Caudate nucleus (tissue), 63 donors: ENCODE measurements at places on chromosomes 5 and 9.

DNA sequence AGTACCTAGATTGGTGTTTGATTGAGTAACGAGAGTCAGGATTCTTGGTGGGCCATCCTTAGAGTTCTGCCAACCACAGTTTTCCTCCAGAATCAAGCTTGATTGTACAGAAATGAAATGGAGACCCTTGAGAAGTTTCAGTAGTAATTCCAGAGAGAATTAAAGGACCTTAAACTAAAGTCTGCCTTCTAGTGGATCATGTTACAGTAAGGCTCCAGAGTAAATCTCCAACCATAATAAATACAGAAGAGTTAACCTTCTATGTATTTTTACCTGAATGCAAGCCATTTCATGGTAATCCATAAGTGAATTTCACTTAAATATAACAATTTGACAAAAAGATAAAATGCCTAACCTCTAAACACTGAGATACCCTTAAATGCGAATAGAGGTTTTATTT is 53.0 kb upstream of the CNTLN start:
- DNase-seq, result no peak

DNA sequence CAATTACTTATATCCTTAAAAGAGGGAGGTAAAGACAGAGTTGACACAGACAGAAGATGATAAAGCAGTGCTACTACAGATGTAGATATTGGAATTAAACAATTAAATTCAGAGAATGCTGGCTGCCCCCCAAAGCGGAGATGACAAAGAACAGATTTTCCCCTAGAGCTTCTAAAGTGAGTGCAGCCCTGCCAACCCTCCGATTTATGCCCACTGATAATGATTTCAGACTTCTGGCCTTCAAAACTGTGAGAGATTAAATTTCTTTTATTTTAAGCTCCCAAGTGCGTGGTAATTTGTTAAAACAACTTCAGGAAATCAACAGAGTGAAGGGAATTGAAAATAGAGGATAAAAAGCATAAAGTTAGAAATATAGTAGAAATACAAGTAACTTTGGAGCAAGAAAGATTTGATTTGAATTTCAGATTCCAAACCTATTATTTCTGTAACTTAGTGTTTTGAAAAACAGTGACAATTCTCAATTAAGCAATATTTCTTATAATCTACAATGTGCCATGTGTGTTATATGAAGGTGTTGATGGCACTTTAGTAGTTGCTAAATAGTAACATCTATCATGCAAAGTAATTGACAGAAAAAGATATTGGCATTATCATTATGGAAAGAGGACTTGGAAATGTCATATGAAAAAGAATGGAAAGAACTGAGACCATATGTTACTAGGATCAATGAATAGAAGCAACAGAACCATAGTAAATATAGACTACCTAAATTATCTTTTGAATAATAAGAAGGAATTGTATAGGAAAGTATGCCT is 946.4 kb upstream of the PTPRD start:
- DNase-seq, result no peak

GRCh38 chr5:160537116-160537515 is 115.5 kb downstream of the PTTG1 start:
- no peak for DNase-seq

DNA sequence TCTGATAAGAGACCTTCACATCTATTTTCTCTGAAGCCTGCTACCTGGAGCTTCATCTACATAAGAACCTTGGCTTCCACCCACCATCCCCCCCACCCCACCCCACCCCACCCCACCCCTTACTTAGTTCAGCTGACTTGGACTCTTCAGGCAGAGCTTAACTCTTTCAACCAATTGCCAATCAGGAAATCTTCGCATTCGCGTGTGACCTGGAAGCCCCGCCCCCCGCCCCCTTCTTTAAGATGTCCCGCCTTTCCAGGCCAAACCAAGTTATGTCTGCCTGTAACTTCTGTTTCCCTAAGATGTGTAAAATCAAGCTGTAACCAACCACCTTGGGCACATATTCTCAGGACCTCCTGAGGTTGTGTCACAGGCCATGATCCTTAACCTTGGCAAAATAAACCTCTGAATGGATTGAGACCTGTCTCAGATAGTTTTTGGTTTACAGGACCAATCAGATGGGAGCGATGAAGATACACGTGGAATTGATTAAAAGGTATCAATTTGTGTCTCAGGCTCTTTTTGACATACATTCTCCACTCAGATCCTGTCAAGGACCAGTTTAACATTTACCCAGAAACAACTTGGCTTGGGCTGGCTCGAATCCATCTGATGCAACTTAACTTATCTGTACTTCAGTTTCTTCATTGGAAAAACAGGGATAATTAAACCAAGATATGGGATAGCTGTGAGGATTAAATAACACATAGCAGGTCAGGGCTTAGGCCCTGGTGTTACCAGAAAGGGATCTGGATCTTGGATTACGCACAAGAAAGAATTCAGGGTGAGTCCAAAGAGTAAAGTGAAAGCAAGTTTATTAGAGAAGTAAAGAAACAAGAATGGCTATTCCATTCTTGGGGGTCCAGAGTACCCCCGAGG is 43.6 kb downstream of the GALNT12 start:
- no peak for DNase-seq

- DNase-seq, result no peak
Measured at GRCh38 chr9:95752129-95752731, 123.3 kb upstream of the ERCC6L2 start.

- DNase-seq, result no peak
Measured at GRCh38 chr9:85053206-85053786, 383.8 kb downstream of the NTRK2 start.

- DNase-seq, result no peak
Measured at GRCh38 chr9:29999645-30000044, 2384.8 kb upstream of the ACO1 start.

- DNase-seq, result no peak
Measured at GRCh38 chr5:154766558-154767281, 11.5 kb downstream of the LARP1 start.

DNA sequence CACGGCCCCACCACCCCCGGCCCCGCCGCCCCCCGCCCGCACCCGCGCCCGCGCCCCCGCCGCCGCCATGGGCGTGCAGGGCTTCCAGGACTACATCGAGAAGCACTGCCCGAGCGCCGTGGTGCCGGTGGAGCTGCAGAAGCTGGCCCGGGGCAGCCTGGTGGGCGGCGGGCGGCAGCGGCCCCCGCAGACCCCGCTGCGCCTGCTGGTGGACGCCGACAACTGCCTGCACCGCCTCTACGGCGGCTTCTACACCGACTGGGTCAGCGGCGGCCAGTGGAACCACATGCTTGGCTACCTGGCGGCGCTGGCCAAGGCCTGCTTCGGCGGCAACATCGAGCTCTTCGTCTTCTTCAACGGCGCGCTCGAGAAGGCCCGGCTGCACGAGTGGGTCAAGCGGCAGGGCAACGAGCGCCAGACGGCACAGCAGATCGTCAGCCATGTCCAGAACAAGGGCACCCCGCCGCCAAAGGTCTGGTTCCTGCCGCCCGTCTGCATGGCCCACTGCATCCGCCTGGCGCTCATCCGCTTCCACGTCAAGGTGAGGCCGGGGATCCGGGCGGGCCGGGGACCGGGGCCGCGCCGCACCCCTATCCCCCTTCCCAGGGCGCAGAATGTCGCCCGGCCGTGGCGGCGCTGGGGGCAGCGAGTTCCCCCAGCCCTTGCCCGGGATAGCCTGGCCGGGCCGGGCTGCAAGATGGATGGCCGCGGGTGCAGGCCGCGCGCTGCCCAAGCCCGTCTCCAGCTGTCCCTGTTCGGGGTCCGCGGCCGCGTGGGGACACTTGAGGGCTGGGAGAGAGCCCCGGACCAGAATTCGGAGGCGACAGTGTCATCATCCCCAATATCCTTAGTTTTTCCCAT is 594 bp downstream of the FAM120A start:
- peak; percentile 26 for DNase-seq

GRCh38 chr9:91710158-91710557 is 239.9 kb downstream of the ROR2 start:
- no peak for DNase-seq

- peak; percentile 62 for DNase-seq
Measured at GRCh38 chr9:81737871-81738507, 48.6 kb upstream of the TLE1 start.

GRCh38 chr5:59831326-59832010 is 62.1 kb downstream of the PDE4D start:
- no peak for DNase-seq

- DNase-seq, result peak; percentile 10
Measured at GRCh38 chr9:129126749-129127618, 15.8 kb downstream of the PTPA start.

- DNase-seq, result no peak
Measured at GRCh38 chr9:5025416-5025815, 40.3 kb downstream of the JAK2 start.

- DNase-seq, result no peak
Measured at GRCh38 chr5:59246145-59246869, 647.2 kb downstream of the PDE4D start.

DNA sequence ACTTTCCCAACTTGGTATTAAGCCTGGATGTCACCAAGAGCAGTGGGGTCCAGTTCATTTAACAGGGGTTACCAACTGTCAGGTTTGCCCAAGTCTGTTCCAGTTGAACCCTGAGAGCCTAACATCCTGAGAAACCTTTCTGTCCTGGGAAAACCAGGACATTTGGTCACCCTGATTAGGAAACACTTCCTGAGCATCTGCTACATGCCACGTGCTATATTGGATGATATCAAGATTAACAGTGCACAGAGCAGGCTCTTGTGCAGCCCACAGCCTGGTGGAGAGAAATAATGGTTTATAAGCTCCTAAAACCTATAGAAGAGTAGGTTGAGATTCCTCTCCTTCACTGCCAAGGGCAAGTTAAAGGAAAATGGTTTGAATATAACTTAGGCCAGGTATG is 102.9 kb upstream of the RAD23B start:
- DNase-seq, result no peak

GRCh38 chr5:150192462-150192861 is 2.6 kb downstream of the SLC6A7 start:
- peak; percentile 32 for DNase-seq

GRCh38 chr5:147240266-147240985 is 5.6 kb downstream of the STK32A start:
- DNase-seq, result no peak

DNA sequence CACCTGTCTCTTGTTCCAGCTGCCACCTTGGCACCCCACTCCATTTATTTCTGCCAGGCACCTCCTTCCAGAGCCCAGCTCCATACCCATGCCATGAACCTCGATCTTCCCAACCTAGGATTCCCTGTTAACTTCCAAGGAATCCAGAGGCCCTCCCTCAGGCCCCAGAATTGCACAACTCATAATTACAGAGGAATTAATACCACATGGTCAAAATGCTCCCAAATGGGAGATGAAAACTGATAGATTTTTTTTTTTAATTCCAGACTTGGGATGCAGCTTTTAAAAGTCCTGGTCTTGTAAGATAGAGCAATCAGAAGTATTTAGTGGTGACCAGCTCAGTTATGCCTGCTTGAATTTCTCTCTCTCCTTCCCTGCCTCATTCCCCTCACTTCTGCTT is 96.2 kb upstream of the CCDC112 start:
- no peak for DNase-seq

GRCh38 chr9:134419000-134419683 is 92.9 kb downstream of the RXRA start:
- no peak for DNase-seq

DNA sequence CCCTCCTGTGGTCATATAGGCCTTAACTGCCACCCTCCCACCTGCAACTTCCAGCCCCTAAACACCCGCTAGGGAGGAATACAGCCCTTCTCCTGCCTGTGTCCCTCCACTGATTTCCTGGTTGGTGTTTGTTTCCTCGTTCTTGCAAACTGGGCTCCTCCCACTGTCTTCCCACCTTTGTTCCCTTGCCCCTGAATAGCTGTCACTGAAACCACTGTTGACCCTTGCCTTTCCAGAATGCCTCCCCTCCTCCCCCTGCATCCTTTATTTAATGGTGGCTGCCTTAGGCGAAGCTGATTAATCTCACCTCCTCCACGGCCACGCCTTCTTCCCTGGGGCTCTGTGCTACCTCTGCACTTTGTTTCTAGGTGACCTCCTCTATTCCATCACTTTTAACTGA is 626.7 kb downstream of the BNC2 start:
- DNase-seq, result no peak

DNA sequence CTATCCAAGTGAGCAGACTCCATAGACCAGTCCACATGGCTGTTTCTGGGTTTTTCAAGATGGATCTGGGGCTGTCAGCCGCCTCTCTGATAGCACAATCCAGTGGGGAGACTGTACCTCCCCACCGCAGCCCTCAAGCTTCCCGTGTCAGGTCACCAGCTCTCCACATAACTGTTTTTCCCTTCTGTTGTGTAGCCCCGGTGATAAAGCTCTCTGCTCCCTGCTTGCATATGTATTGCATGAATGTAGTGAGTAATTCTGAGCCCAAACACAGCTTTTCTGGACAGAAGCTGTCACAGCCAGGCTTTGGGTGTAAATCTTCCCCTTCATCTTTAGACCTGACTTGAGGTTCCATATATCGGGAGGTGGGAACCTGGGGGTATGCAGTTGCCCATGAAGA is 23.1 kb upstream of the CFAP157 start:
- DNase-seq, result no peak

DNA sequence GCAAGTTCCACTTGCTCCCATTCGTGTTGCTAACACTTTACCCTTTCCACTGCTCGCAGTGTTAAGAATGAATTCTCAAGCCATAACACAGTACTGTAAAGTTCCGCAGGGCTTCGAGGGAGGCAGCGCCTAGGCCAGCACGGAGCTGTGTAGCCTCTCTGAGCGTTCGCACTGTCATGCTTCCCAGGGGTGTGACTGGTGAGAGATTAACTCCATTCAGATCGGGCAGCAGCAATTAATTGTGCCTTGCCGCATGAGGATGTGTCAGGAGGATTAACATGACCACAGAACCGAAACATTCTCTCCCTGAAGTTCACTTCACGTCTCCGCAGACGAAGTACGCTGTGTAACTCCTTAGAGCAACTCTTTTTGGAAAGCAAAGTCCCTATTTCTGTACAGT is 23.2 kb downstream of the ZBTB34 start:
- DNase-seq, result no peak

DNA sequence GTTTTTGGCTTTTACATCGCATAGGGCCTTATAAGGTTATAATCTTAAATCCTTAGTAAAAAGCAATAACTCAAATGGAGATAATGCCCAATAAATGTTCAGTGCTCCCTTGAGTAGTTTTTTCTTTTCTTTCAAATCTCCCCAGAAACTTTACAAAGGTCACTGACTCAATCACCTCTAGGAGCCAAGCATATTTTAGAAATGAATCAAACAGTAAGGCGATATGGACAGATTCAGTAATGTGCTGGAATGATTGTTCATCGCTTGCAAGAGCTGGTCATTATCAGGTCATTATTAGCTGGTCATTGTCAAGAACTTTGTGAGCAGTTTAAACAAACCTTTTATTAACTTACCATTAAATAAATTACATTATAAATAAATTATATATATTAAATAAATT is 130.4 kb upstream of the SLIT3 start:
- DNase-seq, result no peak

DNA sequence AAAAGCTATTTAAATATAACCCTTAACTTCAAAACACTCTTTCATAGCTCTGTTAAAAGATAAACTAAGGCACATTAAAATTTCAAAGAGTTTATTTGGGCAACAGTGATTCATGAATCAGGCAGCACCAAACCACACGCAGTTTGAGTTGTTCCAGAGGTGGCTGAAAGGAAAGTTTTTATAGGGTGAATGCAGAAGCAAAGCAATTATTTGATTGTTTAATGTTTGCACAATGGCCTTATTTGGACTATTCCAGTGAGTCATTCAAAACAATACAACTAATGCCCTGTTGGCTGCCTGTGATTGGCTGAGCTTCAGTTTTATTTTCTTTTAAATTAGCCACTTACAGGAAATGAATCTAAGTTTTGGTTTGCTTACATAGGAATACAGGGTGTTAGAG is 125.3 kb downstream of the CEP120 start:
- DNase-seq, result no peak
